Brain microvascular endothelial cell (primary cell): ENCODE measurements at places on chromosomes 7 and 10.

DNA sequence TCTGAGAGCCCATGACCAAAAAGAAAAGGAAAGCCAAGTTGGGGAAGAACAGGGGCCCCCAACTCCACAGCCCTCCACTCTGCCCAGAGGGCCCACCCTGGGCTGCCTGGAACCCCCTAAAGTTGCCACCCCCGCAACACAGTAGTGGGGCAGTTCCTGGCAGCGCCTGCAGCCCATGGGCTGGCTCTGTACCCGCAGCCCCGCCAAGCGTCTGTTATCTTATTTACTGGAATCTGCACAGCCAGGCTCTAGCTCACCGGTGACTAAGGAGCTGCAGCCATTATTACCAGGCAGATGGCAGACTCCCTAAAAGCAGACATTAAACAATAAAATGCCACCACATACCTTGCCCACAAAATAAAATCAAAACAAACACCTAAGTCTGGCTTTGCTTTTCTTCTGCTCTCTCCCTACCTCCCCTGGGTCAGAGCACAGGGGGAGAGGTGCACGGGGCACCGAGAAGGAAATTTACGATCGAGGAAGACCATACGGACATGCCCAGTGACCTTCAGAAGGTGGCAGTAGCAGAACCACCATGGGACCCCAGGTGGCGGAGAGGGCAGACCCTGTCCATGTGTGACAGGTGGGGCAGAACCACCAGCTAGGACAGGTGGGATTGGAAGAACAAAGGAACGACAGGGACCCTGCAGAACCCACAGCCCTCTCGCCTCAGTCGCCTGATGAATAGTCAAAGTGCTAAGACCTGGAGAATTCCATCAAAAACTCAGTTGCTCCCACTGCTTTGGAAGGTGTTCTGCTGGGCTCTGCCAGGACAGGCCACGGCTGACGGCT lies 66.3 kb downstream of the PRKAG2 start:
- DNase-seq = no peak

DNA sequence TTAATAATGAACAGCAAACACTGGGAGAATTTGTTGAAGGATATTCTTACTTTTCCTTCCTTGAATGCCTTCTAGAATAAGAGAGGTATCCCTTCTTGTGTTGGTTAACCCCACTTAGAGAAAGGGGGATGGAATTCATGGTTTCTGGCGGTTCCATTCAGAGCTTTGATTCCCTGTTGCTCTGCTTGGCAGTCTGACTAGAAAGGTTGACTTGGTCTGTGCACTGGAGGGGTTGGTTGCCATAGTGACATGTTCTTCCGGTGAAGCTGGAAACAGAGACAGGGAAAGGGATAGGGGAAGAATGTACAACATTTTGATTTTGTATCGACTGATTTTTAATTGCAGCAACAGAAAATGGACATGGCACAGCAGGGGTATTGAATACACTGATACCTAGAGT lies 2.5 kb downstream of the TMEM178B start:
- DNase-seq = no peak

GRCh38 chr10:7409045-7409731 lies 1.6 kb downstream of the SFMBT2 start:
- no peak for DNase-seq

DNA sequence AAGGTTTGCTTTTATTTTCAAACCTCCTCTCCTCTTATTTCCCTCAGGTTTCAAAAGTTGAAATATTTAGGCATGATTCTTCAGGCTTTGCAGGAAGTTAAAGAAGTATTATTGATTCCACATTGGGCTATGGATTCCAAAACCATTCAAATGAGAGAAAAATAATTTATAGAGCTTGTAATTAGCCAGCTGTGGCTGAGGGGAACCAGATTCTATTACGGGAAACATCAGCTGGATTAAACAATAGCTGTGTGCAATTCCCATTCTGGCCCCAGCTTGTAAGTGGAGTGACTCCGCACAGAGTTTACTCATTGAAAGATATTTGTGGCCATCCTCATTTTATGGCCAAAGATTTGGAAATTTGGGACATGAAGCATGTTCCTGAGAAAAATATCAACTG lies 77.0 kb upstream of the PHYHIPL start:
- DNase-seq = no peak

DNA sequence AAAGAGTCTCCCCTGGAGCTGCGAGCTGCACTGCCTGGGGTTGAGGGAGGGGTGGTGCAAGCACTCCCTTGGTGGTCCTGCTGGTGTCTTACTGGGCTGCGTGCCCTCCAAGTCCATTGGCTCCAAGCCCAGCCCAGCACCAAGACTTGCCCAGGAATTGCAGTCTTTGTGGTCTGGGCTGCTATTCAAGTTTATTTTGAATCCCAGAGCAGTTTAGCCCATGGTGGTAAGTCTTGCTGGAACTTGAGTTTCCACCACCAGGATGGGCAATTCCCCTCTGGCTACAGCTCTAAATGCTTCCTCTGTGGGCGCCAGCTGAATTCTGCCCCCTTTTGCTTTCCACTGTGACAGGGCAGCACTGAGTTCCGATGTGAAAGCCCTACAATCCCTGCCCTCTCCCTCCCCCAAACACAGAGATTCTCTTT lies 25.1 kb downstream of the GALNT11 start:
- DNase-seq = no peak

DNA sequence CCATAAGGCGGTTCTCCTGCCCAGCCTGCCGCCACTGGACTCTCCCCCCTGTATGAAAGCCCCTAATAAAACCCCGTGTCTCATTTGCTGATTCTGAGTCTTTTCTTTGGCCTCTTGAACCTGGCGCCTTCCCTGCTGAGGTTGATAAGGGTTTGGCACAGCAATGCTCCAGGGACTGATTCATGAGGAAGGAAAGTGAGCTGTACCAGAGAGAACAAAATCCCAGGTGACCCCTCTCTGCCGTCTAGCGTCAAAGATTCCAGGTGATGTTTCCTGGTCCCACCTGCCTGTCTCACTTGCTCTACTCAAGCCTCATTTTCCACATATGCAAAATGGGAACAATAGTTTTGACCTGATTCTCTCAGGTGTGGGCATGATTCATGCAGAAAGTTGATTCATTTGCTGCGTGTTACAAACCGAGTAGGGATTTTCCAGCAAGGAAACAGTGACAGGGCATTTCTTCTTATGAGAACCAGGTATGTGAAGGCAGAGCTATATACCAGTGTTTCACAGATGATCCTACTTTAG lies 730.6 kb upstream of the IGFBP3 start:
- no peak for DNase-seq

GRCh38 chr10:55870186-55870585 lies 490.9 kb downstream of the ZWINT start:
- DNase-seq = no peak

DNA sequence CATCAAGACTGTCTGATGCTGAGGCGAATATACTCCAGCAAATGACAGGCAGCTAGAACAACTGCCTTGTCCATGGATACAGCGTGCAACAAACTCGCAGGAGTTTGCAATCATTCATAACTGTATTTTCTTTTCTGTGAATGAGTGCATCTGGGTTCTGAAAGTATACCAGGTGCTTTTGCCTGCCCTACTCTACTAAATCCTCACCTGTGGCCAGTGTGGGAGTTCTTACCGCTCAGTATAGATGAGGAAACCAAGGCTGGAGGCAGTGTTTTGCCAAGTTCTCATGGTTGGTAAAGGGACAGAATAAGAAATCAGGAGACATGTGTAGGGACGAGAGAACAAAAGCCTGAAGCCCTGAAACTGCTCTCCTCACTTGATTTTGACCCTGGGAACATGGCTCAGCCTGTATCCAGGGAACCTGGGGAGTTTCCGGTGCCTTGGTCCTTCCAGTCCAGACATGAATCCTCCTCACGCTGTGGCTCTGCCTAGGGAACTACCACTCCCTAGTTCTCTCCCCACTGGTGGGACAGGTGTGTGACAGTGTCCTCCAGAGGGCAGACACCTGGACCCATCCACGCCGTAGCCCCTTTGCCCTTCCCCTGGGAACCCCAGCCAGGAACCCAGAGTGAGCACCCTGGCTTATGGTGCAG lies 142.0 kb downstream of the CDH23 start:
- no peak for DNase-seq

DNA sequence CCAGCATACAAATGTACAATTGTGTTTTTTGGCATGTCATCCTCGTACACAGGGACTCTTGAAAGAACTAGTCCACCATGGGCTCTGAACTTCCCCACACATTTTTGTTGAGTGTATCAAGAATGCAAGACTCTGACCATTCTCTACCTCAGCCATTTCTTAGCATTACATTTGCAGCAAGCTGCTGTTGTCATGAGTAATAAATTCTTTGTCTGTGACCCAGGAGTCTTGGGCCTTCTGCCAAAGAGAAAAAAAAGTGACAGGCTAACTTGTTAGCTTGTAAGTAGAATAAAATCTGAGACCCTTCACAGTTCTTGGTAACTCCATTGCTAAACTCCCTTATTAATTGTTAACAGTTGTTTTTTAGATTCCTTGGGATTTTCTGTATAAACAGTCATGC lies 542.3 kb upstream of the MBL2 start:
- peak; percentile 99 for DNase-seq

DNA sequence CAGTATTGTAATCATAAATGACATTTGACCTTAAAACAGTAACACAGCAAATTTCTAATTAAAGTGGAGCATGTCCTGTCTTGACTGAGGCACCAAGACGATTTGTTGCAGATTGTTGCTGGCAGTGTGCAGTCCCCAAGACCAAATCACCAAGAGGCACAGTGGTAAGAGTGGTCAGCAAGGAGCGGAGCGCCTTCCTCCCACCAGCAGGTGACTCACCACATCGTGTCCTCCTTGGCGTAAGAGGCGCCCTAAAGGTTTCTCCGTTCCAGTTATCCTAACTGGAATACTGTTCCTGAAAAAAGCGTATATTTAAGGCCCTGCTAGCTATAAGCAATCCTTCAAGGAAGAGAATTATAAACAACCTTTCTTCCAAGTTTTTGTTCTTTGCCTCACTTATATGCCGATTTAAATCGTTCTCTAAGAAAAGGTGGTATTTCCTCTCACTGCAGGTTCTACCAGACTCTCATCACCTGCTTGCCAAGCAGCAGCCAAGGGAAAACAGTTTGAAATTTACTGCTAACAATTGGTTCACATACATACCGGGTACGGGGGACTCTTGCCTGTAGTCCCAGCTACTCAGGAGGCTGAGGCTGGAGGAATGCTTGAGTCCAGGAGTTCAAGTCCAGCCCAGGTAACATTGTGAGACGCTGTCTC lies 10.7 kb upstream of the REPIN1 start:
- no peak for DNase-seq

DNA sequence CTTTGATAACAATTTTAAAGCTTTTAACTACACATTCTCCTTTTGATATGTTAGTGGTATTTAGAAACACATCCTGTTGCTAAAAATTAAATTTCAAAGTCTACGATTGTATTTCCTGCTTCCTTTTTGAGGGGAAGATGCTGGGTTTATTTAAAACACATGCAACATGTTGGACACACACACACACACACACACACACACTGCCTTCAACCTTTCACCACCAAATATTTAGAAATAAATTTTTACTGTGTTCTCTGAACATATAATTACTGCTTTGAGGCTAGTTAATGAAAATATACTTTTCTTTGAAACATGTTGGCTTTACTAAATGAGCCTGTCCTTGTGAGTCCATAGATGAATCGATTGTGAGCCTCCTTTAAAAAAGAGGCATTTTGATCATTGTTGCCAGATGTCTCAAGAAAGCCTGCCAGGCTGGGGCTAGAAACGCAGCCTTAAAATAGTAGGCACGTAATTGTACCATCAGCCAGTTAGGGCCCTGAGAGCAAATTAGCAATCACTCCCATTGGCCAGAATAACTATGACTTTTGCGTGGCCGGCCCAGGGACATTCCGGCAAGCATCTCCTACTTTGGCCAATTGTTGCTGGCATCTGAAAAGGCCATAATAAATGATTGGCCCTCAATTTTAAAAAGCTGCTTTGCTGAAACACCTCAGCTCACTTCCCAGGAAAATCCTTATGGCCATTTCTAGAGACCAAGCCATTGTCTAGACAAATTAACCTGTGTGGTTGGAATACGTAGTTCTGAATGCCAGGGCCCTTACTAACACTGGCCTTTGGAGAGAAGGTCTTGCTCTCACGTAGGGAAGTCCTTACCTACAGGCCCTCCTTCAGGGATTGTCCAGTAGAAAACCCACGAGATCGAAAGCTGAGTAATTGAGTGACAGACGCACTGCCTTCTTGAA lies 9.9 kb upstream of the TEX36 start:
- no peak for DNase-seq

DNA sequence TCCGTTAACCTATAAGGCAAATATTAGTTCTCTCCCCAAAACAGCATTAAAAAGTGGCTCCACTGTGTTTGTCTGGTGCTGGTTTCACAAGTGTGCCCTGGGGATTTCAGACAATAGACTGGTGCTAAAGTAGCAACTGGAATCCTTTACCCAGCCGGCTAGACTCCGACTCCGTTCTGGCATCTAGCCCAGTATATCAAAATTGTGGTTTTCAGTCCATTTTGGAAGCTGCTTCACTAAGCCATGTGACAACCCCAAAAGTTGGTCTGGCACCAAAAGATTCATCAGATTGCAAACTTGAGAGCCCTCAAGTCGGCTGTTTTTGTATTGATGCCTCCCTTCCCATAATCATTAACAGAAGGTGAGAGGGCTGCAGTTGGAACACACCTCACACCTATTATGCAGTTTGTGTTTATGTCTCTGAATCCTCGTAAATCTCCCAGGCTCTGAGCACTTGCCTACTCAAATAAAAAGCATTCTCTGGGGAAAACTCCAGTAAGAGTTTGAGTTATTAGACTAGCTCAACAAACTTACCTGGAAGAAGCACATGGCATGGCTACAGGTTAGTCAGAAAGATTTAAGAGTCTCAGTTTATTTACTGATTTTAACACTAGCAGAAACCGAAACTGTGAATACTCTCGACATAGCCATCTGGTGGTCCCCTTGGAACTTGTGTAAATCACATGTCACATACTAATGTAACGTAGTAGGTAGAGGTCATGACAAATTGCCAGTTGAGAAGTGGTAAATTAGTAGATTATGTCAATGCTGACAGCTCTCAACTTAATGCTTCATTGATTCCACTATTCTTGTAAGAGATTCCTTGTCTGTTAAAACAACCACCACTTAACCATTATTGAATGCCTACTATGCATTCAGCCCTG lies 14.8 kb upstream of the WNT16 start:
- DNase-seq = no peak

DNA sequence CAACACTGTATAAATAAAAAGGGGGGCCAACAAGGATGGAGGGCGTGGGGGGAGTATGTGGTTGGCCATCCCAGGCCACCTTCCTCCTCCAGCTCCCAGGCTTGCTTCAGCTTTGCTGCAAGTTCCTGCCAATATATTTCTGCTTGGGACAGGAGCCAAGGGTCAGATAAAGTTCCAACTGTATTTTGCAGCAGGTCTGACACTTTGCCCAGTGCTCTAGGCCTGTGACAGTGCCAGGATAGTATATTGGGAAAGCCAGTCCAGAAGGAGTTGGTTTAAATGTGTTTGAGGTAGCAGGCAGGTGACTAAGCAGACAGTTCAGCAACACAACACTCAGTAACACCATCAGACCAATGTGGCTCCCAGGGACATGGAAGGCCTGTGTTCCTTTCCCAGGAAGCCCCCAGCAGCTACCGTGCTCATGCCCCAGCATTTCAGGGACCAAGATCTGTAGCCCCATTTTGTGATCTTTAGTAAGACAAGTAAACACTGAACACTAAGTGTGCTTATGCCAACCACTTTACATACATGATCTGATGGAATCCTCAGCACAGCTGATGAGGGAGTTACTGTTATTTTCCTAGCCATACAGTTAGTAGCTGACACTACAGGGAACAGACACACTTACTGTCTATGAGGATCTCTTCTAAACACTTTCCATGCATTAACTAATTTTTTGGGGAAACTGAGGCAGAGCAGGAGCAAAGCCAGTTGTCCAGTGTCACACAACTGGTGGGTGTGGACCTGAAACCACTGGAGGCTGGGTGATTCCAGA lies 38.9 kb downstream of the DNAJB12 start:
- DNase-seq = no peak
